ENCODE measurements at places on chromosomes 6 and 20. TPM values are rescaled to one million over a fixed set of nuclear protein-coding genes. Genes with fewer than 3 reads are reported as not detected.

GRCh38 chr6:72959821-72960220, 265.5 kb downstream of the KHDC1L start:
- H3K27ac ChIP-seq: no peak overlapping the region
- no peaks in the 10 kb centered on the region for H3K4me1 ChIP-seq
- peaks cover 2% of the 10 kb centered on the region for H3K27me3 ChIP-seq
- H3K4me3 ChIP-seq: no peak overlapping the region
- DNase-seq: no peak

DNA sequence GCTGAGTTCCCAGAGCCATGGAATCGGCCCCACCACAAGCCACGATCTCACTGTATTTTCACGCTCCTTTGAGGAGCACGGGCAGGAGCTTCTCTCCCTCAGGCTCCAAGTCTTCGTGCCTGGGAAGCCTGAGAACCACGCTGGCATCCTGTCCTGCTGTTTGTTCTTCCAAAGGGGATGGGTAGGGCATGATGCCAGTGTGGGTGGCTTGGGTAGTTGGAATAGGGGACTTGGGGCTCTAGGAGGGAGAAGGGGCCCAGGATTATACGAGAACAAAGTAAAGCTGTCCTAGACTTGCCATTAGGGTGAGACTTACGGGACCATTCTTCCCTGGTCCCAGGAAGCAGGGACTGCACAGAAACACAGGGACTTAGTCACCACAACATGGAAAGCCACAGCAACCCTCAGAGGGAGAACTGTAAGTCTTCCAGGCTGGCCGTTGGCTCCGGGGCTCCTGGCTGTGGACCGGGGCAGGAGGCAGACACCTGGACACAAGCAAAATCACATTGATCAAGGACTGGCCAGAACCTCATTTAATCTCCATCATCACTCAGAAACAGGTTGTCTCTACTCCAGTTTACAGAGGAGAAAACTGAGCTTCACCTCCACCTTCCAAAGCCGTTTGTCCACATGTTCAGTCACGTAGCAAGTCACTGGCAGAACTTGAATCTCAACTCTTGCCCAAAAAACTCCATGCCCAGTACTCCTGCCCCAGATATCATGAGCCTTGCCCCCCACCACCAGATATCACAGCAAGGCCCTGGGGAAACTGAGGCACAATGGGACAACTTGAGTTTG, 1.3 kb downstream of the CCN5 start:
- H3K27ac ChIP-seq: no peak overlapping the region
- no peak overlapping the region for H3K4me3 ChIP-seq
- peaks cover 3% of the 10 kb centered on the region for H3K27me3 ChIP-seq
- H3K36me3 ChIP-seq: no peaks in the 10 kb centered on the region
- no peaks in the 10 kb centered on the region for H3K4me1 ChIP-seq

Gene DOK5
- 0.26 TPM for total RNA-seq

Gene B3GAT2
- 0.08 TPM for total RNA-seq

All from endothelial cell (in vitro differentiated cells).